Activated CD8-positive, alpha-beta memory T cell treated with anti-CD3 and anti-CD28 coated beads for 1 hour (primary cell): ENCODE measurements at places on chromosomes 7 and 10.

GRCh38 chr10:123888256-123888655, 3.4 kb downstream of the CPXM2 start:
- no peak for DNase-seq

DNA sequence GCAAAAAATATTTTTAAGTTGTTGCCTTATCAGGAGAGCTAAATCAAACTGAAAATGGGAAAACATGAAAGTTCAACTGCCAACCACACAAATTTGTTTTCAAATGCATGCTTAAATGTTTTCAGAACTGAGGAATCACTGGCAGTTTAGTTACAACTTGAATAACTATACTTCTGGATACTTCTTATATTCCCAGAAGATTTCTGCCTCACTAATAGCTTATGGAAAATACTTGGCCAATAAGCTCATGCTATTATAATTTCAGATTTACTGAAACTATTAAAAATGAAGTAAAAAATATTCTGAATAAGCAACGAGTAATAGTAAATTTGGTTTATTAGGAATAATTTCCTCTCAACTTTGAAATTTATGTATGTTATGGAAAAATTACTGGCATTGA, 222.2 kb downstream of the CDK14 start:
- no peak for DNase-seq

DNA sequence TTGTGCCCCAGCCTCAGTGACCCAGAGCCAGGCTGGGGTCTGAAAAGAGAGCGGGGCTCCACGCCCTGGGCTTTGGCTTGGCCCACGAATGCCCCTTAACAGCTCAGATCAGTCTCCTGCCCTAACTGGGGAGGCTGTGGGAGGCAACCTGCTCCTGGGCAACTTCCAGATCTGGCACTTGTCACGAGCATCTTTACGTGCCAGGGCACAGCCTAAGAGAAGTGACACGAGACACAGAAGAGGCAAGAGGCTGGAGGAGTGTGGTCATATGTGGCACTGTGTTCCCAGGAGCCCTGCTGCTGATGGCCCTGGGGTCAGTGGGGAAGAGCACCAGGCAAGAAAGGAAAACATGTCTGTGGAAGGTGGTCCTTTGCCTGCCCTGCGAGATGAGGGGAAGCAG, 97.8 kb upstream of the BTBD16 start:
- DNase-seq: no peak

- DNase-seq: no peak
Observed at GRCh38 chr10:283916-284356, 148.7 kb downstream of the ZMYND11 start.

GRCh38 chr10:86105181-86105580, 261.4 kb downstream of the GRID1 start:
- DNase-seq: no peak

DNA sequence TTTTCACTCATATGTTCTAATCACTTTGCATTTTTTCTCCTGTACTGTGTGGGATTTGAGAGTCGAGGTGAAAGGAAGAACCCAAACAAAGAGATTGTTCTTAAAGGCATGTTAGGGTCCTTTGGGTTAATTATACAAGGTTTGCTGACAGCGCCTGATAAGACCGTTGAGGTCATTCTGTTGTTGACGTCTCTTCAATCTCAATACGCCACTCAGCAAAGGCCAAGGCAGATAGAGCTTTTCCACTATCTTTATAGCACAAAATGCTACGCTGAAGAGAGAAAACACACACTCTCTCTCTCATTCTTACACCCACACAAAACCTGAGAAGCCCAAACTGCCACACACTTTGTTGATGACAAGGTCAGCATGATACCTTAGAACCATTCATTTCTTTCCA, 228.7 kb downstream of the CNTNAP2 start:
- DNase-seq: no peak
